ENCODE measurements at places on chromosomes 4 and X.

GRCh38 chr4:158824425-158825274 is 55.8 kb downstream of the FNIP2 start:
- H3K4me1 ChIP-seq = peaks cover 36% of the 10 kb centered on the region
- H3K4me3 ChIP-seq = no peak overlapping the region
- DNase-seq = no peak

DNA sequence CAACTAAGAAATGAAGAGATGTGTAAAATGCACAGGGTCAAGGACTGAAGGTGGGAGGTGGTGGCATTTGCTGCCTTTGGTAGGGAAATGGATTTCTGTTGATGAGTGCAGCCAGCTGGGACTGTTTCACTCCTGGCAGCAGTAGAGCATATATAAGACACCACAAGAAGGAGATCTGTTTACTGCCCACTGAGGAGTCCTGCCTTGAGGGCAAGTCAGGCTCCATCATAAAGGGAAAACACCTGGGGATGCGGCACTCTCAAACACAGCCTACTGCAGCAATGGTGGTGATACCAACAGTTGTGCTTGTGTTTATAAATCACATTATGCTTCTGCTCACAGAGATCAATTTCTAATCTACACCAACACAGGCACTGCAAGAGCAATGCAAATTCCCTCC is 222.1 kb downstream of the TACR3 start:
- H3K27me3 ChIP-seq = no peaks in the 10 kb centered on the region
- H3K27ac ChIP-seq = no peak overlapping the region
- H3K36me3 ChIP-seq = no peaks in the 10 kb centered on the region
- no peak overlapping the region for H3K4me3 ChIP-seq

DNA sequence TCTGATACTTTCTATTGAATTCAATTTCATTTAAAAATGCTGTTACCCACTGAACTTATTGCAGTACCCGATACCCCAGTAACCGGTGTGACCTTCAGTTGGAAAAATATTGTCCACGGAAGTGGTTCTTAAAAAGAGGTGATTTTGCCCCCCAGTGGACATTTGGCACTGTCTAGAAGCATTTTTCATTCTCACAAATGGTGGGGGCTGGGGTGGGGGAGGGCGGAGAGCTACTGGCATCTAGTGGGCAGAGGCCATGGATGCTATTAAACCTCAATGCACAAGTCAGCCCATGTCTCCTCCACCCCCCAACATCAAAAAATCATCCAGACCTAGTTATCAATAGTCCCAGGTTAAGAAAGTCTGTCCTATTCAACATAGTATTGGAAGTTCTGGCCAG is 19.6 kb upstream of the CHM start:
- no peaks in the 10 kb centered on the region for H3K36me3 ChIP-seq
- no peak overlapping the region for H3K27ac ChIP-seq
- no peak overlapping the region for H3K4me3 ChIP-seq
- no peaks in the 10 kb centered on the region for H3K27me3 ChIP-seq

GRCh38 chr4:71126719-71127118 is 133.3 kb downstream of the DCK start:
- H3K4me1 ChIP-seq = no peaks in the 10 kb centered on the region
- no peaks in the 10 kb centered on the region for H3K27me3 ChIP-seq
- DNase-seq = no peak
- no peaks in the 10 kb centered on the region for H3K36me3 ChIP-seq
- no peak overlapping the region for H3K27ac ChIP-seq
- H3K4me3 ChIP-seq = no peak overlapping the region

GRCh38 chr4:169489306-169489705 is 123.1 kb downstream of the NEK1 start:
- no peak overlapping the region for H3K4me3 ChIP-seq
- H3K27me3 ChIP-seq = no peaks in the 10 kb centered on the region
- H3K27ac ChIP-seq = no peak overlapping the region
- H3K36me3 ChIP-seq = no peaks in the 10 kb centered on the region
- no peaks in the 10 kb centered on the region for H3K4me1 ChIP-seq

- no peak overlapping the region for H3K27ac ChIP-seq
- DNase-seq = no peak
- no peaks in the 10 kb centered on the region for H3K36me3 ChIP-seq
- no peak overlapping the region for H3K4me3 ChIP-seq
These were observed 6.6 kb upstream of the ENOX2 start for GRCh38 chrX:130909469-130910136.

- DNase-seq = no peak
- no peak overlapping the region for H3K4me3 ChIP-seq
- no peaks in the 10 kb centered on the region for H3K27me3 ChIP-seq
- no peaks in the 10 kb centered on the region for H3K4me1 ChIP-seq
These were observed 72.1 kb upstream of the ETNPPL start for GRCh38 chr4:108834835-108835384.

DNA sequence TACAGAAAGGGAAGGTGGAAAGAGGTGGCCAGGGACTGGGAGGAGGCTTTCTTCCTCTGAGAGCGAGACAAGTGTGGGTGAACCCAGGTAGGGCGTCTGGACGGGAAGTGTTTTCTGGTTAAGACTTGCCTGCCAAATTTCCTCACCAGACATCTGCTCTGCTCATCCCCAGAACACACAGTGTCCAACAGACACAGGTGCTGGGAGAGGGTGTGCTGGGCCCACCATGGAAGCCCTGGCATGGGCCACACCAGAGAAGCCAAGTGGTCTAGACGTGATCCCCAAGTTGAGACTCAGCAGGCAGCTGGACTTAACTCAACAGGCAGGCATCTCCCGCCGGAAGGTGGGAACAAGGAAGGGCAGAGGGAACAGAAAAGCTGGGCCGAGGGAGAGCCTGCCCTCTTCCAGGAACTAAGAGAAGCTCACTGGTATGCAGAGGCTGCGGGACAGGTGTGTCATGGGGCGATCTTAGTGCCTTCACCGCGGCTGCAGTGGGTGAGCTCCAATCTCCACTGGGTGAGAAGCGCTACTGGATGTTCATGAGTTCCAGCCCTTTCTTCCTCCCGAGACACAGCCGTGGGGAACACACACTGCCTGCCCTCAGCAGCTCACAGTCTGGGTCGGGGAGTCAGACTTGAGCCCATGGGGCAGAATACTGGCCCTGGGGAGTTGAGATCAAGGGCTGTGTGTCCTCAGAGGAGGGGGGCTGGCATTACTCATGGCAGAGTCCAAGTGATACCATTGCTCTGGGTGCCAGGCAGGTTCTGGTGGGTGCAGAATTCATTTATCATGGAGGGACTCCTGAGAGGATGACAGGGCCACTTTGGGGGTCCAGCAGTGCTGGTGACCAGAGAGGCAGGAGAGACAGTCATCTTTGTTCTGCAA is 110.2 kb downstream of the CPZ start:
- H3K27ac ChIP-seq = no peak overlapping the region
- H3K4me3 ChIP-seq = no peak overlapping the region
- no peaks in the 10 kb centered on the region for H3K27me3 ChIP-seq
- DNase-seq = no peak
- no peaks in the 10 kb centered on the region for H3K4me1 ChIP-seq

DNA sequence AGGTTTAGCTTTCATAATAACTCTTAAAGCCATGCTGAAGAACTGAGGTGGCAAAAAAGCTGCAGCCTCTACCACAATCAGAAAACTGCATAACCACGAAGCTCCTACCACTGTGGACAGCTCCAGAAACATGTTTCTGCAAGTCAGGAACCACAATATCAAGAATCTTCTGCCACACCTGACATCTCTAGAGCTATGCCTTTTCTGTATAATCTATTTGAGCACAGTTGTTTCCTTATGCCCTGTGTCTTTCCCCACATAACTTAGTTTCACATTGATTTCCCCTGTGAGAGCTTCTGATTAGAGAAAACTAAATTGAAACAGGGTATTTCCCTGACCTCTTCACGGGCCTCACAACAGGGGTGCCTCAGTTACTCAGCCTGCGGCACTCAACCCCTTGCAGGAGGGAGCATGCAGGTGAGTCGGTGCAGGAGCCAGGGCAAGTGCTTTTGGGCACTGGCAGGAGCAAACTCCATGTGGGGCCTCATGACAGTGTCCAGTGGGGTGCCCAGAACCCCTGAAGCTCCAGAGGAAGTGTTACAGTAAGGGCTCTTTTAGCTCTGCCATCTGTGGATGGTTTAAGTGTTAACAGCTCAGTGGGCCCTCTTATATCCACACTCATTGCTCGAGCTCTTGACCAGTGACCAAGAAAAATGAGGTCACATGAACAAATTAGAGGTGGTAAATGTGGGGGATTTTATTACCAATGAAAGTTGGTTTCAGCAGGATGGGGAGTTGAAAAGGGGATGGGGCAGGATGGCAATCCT is 132.8 kb upstream of the BMP3 start:
- DNase-seq = no peak
- H3K27ac ChIP-seq = no peak overlapping the region
- no peaks in the 10 kb centered on the region for H3K27me3 ChIP-seq
- no peak overlapping the region for H3K4me3 ChIP-seq

Data from CD4-positive, alpha-beta memory T cell (primary cell).